ENCODE measurements at places on chromosomes 2 and 18.

- no peak for DNase-seq
Observed at GRCh38 chr18:45978084-45978483, 11.0 kb upstream of the EPG5 start.

- DNase-seq: no peak
Observed at GRCh38 chr18:23479829-23480505, 23.3 kb upstream of the RMC1 start.

- DNase-seq: no peak
Observed at GRCh38 chr18:79962835-79963657, 1.4 kb upstream of the HSBP1L1 start.

GRCh38 chr2:74841641-74842040, 7.7 kb downstream of the HK2 start:
- no peak for DNase-seq

- no peak for DNase-seq
Observed at GRCh38 chr18:24799176-24799575, 338.7 kb downstream of the HRH4 start.

DNA sequence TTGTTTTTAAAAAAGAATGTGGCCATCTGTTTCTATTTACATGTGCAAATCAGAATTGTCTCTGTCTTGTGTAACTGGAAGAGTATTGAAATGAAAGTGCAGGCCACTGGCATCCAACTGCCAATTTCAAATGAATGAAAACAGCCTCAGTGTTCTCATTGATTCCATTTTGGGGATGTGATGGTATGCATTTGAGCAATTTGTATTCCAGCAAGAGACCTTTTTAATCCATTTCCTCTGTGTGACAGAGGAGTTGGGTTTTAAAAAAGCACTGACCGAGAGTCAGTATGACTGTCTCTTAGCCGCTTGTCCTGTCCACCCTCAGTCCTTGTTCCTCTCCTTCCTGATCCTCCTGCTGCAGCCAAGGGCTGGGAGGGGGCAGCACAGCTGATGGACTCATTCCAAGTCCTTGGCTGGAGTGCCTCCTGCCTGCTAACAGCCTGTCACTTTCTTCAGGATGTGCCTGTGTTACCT, 50.0 kb downstream of the ASAP2 start:
- DNase-seq: no peak

GRCh38 chr2:64214281-64215115, 70.3 kb upstream of the PELI1 start:
- DNase-seq: no peak
